ENCODE measurements at places on chromosomes 16 and 17. TPM values are rescaled to one million over a fixed set of nuclear protein-coding genes. Genes with fewer than 3 reads are reported as not detected.

Gene WFIKKN1
- total RNA-seq = 0.10 TPM

Gene KRTAP4-3
- total RNA-seq = not detected

Gene CACNG3
- not detected for total RNA-seq

Gene ANTKMT
- 23.4 TPM for total RNA-seq

Gene PPP1R27
- not detected for total RNA-seq

Gene CLEC3A
- not detected for total RNA-seq

Gene HP
- not detected for total RNA-seq

Gene FBXW10
- 0.97 TPM for total RNA-seq

Gene CCL7
- total RNA-seq = 0.21 TPM

Gene CLDN6
- 0.40 TPM for total RNA-seq

Gene SYNRG
- total RNA-seq = 16.5 TPM

Measured in A549 treated with Hydrocortisone at 1 μM for 4 hours (cell line).